Activated T-cell treated with anti-CD3 and anti-CD28 coated beads for 1 hour (primary cell): ENCODE measurements at places on chromosomes 1 and 21.

DNA sequence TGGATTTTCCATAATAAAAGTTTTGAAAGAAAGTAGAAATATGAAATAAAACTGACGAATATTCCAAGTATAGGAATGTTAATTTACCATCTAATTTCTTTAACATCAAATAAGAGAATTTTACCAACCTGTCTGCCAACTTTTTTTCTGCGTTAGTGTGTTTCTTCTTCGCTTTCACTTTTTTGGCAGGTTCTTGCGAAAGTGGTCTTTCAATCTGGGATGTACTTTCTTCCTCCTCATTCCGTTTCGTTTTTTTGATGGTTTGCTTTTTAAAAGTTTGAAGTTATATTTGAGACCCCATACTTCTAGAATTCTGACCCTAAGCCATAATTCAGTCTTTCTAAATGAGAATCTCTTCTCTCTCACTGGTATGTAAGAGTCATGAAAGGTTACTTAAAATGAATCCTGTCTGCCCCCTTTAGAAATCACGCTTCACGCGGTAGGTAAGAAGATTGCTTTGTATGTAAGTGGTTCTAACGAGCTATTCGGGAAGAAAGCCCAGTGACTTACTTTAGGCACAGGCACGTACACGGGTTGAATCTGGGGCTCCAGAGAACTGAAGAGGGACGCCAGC lies 580 bp downstream of the RBM34 start:
- no peak for DNase-seq

DNA sequence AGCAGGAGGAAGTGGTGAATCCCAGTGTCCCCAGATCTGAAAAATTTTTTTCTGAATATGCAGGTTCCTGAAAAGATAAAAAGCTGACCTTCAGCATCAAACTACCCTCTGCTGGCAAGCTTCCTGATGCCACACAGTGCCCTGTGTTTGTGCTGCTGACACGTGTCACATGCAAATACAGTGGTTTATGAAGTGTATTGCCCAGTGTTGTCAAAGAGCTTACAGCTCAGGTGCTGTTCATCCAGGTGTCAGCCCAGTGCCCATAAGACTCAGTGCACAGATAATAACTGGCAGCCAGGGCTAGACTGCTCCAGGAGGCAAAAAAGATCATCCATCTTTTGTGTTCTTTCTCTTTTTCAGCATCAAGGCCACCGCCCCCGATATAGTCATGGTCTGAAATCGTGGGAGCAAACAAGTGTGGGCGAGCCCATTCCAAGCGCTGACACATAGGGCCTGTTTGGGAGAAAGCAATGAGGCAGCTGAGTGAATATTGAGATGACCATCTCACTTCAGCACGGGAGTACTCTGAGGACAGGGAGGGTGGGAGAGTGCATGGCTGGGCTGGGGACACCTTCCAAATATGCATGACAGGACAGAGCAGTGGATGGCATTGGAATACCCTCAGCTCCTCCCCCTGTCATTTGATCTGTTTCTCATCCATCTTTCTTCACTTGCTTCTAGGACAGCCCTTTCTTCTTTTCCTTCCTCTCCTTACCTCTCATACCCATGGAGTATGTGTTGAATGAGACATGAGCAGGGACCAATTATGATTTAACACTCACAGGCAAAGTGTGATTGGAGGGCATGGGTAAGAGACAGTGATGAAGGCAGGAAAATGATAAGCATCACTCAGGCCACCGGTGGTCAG lies 6.4 kb upstream of the KCNK1 start:
- no peak for DNase-seq

DNA sequence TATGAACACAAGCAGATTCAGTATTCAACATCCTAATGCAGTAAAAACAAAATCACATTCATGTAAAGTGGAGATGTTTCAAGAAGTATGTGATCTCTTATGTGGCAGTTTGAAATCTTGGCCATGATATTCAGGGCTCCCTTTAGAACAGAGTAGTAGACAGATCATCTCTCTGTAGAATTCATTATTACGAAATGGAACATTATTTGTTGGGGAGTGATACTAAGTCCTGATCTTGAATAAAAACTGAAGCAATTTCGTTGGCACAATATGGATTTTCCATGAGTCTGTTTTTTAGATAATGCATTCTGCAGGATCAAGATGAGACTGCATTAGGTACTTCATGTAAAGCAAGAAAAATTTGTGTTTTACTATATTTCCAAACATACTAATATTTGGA lies 264.4 kb upstream of the NRIP1 start:
- no peak for DNase-seq

- DNase-seq, result peak; percentile 11
These were observed 125.9 kb downstream of the DMRTB1 start for GRCh38 chr1:53585129-53585528.

- no peak for DNase-seq
These were observed 95.5 kb downstream of the TRIM11 start for GRCh38 chr1:228311091-228311490.

DNA sequence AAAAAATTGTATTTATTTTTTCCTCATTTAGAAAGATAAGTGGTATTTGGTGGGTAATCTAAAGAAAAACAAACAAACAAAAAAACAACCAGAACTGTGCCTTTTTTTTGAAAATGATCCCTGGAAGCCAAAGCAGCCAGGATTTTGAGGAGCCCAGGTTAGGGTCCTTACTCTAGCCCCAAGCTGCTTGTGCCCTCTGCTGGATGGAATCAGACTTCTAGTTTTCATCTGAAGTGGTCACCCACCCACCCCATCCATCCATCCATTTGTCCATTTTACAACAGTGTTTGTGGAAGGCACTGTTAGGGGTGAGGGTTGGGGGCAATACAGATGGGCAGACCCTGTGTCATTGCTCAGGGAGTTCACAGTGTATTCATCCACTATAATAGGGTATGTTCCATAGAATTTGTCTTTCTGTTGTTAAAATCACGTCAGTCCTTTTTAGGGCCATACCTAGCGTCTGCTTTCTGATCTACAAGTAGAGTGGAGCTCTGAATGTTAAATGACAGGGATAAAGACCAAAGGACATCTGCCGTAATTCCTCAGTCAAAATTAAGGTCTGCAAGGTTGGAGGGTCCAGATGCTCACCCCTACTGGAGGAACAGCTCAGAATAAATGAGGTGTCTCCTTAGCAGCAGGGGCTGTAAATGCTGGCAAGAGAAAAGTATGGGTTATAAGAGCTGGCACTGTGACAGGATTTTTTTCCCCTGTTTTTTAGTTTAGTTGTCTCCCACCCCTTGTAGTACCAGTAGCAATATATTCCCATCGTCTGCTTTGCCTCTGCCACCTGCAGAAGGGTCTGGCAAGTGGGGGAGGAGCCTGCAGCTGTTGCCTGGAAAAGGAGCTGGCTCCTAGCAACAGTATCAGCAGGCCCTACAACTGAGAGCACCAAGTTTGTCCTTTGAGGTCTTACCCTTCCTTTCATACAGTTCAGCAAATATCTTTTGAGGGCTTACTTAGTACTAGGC lies 3.2 kb downstream of the LRRC42 start:
- no peak for DNase-seq

- no peak for DNase-seq
These were observed 56.7 kb downstream of the PTPN14 start for GRCh38 chr1:214494706-214495105.

- DNase-seq, result no peak
These were observed 63.8 kb upstream of the ETS2 start for GRCh38 chr21:38741950-38742256.

- no peak for DNase-seq
These were observed 30.4 kb upstream of the PDE4B start for GRCh38 chr1:65762081-65762862.

DNA sequence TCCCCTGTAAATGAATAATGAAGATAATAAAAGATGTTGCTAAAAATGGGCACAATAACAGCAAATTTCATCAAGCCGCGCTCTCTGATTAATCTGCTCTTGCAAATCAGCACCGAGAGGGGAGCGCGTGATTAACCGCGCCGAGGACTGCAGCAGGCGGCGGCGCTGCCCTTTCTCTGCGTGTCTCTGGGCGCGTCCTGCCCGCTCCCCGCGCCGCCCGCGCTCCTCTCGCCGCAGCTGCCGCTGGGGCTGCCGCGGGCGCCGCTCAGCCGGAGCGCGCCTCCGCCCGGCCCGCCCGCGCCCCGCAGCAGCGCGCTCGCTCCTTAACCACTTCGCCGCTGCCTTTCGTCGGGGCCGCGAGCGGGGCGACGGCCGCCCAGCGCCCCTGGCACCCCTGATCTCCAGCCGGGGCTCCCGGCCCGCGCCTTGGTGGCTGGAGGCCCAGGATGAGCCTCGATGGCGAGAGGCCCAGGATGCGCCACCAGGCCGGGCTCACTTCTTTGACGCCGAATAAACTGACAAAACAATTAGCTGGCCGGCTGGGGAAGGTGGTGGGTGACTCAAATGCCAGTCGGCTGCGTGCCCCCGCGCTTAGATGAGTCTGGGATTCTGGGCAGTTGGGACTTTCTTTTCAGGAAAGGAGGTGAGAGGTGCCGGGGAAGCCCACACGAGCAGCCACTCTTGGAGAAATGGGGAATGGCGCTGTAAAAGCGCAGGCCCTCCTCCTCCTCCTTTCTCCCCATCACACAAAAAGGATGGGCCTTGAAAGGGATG lies 221.4 kb upstream of the PKN2 start:
- no peak for DNase-seq

- no peak for DNase-seq
These were observed 45.9 kb downstream of the BARHL2 start for GRCh38 chr1:90671251-90671650.

DNA sequence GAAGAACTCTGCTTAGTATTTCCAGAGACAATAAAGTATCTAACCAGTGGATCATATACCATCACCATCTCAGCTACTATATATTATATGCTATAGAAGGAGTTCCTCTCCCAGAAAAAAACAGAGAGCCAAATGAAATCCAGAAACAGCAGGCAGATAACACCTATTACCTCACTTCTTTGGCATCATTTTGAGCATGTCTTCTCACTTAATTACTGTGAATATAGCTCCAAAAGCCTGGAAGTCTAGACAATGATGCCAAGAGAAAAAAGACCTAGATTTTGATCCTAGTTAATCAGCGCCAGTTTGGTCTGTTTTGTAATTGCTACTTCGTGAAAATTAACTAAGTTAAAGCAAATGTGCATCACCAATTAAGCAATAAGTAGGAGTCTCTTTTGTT lies 131.3 kb downstream of the EIF4G3 start:
- DNase-seq, result no peak

DNA sequence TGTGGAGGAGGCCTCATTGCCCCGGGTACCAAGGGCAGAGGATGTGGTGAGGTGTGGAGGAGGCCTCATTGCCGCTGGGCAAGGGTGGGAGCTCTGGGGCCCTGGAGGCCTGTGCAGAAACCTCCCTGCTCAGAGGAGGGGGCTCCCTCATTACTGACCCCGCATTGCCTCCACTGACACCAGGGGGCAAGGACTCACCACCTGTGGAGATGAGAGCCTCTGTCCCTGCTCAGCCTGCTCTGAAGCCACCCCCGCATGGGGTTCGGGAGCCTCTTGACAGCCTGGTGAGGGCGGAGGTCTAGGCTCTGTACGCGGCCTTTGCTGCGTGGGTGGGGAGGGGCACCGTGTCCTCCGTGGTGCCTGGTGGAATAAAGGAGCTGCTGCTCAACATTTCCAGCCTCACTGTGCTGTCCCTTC lies 95.0 kb upstream of the COL6A1 start:
- no peak for DNase-seq

GRCh38 chr1:173507205-173507846 lies 30.2 kb downstream of the PRDX6 start:
- no peak for DNase-seq

DNA sequence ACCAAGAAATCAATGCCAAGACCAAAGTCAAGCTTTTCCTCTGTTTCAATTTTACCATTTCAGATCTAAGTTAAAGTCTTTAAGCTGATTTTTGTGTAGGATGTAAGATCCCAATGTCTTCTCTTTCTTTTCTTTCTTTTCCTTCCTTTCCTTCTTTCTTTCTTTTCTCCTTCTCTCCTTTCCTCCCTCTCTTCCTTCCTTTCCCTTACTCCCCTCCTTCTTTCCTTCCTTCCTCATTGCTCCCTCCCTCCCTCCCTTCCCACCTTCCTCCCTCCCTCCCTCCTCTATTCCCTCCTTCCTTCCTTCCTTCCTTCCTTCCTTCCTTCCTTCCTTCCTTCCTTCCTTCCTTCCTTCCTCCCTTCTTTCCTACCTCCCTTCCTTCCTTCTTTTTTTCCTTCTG lies 197.5 kb downstream of the KCNT2 start:
- DNase-seq, result no peak

DNA sequence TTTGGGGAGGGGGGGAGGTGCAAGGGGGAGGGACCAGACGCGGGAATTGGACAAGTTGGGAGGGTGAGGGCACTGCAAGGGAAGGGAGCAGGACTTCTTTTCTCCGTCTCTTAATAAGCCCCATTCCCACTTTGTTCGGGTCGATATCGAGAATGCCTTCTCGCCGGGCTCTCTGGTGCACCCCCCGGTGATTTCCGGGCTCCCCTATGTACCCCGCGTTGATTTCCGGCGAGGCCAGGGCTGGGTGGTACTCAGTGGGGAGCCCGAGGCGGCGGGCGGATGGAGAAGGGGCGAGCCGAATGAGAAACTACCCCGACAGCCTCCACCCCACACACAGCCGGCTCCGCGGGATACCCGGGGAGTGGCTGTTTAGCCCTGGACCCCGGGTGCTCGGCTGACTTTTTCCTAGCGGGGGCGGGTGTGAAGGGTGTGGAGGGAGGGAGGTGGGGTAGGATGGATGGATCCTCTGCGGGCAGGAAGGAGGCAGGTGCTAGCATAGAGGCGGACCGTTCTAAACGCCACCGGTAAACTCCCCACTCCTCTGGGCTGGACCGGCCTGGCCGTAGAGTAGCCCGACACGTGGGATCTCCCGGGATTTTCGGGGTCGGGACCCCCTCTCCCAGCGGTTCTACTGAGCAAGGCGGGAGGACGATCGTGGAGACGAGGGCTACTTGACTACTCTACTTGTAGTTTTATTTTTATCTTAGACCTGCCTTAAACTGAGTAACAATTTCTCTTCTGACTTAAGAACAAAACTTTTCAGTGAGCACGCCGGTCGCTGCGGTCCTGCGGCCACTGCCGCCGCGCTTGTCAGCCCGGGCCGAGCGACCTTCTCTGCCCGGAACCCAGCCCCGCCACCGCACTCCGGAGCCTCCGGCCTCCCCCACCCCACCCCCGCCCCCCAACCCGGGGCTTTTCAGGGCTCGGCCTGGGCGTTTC lies 1.0 kb downstream of the RNF220 start:
- DNase-seq, result no peak

GRCh38 chr1:224513787-224514209 lies 79.2 kb upstream of the WDR26 start:
- peak; percentile 88 for DNase-seq
